Stimulated activated CD4-positive, alpha-beta T cell treated with anti-CD3 and anti-CD28 coated beads, Interleukin-1b, Interleukin-23, amount 100 ng/mL, for 24 hours (primary cell): ENCODE measurements at places on chromosomes 6 and 20.

- DNase-seq, result no peak
Observed at GRCh38 chr20:24490598-24490997, 21.2 kb downstream of the SYNDIG1 start.

GRCh38 chr20:48401359-48401758 lies 426.4 kb downstream of the PREX1 start:
- DNase-seq, result no peak

GRCh38 chr20:34472246-34472925 lies 43.8 kb upstream of the DYNLRB1 start:
- DNase-seq, result no peak

DNA sequence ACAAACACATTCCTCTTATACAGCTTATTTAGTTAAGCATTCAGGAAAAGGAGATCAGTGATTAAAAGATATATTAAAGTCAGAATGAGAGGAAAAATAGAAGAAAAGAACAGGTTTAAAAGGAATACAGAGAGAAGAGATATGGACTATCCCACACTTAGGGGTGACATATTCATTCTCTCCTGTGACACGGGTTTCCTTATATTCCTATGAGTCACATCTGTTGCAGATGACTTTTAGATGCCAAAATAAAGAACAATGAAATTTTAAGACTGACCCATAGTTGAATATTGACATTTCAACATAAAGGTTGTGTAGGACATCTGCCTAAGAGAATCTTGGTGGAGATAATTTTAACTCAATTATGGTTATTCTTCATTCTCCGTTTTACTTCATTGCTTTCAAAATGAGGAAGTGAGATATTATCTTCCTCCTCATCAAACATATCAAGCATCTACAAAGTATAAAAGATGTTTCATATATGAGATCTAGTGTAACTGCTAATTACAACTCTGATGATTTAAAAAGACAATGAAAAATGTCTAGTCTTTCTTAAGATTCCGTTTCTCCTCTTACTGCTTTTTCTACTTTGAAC lies 1336.7 kb upstream of the CITED2 start:
- no peak for DNase-seq

- DNase-seq, result no peak
Observed at GRCh38 chr6:163705923-163706322, 291.4 kb downstream of the QKI start.

DNA sequence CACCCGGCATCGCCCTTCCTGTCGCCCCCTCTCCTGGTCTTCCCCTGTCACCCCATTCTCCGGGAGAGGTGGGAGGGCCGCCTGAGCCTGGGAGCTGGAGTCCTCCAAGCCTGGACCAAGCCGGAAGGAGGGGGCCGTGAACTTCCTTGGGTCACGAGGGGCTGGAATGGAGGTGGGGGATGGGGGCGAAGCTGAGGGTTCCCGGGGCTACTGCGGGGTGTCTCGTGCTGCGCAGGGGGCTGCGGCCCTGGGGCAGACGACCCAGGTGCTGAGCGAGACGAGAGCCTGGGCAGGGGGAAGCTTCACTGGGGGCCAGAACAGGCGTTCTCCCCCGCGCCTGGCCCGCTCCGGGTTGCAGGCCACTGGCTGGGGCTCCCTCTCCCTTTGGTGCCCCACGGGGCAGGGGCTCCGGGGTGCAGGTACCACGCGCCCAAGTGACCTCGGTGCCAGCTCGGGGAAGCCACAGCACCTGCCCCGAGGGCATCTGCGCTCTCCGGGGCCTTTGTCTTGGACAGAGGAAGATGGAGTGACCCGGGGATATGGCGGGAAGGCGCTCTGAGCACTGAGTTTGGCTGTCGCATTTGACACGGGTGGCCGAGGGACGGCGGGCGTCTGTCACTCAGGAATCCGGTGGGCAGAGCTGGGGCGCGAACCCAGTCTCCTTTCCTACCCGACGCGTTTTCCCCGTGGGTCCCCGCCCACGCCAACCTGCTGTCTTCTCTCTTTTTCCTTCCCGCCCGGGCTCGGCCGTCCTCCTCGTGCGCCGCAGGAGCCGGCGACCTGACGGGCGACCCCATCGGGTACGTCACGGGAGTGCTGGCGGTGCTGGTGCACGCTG lies 1.2 kb downstream of the SLC35D3 start:
- no peak for DNase-seq

DNA sequence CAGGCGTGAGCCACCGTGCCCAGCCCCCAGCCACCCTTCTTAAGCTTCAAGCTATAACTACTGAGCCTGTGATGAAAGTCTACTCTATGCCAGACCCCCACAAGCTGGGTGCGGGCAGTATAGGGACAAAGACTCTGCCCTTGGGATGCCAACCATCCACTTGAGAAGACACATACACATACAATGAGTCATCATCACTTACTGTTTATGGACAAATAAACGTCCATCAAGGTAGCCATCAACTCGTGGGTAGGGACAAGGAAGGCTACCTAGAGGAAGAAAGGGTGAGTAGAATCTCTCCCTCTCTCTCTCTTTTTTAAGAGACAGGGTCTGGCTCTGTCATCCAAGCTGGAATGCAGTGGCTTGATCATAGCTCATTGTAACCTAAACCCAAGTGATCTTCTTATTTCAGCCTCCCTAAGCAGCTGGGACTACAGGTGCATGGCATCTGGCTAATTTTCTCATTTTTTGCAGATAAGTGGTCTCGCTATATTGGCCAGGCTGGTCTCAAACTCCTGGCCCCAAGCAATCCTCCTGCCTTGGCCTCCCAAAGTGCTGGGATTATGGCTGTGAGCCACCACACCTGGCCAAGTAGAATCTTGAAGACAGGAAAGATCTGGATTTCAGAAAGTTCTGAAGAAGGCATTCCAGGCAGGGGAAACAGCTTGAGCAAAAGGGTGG lies 2.6 kb upstream of the TP53INP2 start:
- no peak for DNase-seq

DNA sequence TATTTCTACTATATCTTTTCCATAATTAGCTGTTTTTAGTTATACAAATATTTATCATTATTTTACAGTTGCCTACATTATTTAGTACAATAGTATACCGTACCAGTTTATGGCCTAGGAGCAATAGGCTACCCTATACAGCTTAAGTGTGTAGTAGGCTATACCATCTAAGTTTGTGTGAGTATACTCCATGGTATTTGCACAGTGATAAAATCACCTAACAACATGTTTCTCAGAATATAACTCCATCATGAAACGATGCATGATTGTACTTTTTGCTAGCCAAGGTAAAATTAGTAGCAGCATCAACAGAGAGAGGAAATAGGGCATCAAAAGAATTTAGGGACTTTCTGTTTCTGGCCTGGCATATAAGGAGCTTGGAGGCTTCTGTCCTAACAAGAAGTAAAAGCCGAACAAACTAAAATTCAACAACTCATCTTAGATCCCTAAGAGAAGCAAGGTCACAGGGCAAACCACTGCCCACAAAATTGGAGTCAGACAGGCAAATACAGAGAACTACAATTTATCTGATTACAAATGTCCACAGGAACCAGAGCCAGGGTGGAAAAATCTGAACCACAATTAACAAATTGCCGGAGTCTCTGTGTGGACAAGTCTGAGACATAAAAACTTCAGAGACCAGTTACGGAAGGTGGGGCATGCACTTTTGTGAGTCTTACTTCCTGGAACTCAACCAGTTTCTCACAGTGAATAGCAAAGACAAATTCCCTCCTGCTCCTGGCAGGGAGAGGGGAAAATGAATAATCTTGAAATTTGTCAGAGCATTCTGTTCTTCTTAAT lies 671.4 kb downstream of the RFPL4B start:
- no peak for DNase-seq

GRCh38 chr6:130037207-130037811 lies 18.9 kb downstream of the L3MBTL3 start:
- DNase-seq, result no peak

- no peak for DNase-seq
Observed at GRCh38 chr6:44498436-44498835, 110.9 kb downstream of the CDC5L start.

GRCh38 chr6:39760226-39760952 lies 31.8 kb upstream of the DAAM2 start:
- no peak for DNase-seq

GRCh38 chr20:15814911-15815310 lies 758.3 kb downstream of the KIF16B start:
- DNase-seq, result no peak

GRCh38 chr6:53581173-53581773 lies 36.4 kb upstream of the GCLC start:
- no peak for DNase-seq
